Cortex of kidney (tissue), 1 donor: ENCODE measurements at places on chromosomes 5 and 9.

DNA sequence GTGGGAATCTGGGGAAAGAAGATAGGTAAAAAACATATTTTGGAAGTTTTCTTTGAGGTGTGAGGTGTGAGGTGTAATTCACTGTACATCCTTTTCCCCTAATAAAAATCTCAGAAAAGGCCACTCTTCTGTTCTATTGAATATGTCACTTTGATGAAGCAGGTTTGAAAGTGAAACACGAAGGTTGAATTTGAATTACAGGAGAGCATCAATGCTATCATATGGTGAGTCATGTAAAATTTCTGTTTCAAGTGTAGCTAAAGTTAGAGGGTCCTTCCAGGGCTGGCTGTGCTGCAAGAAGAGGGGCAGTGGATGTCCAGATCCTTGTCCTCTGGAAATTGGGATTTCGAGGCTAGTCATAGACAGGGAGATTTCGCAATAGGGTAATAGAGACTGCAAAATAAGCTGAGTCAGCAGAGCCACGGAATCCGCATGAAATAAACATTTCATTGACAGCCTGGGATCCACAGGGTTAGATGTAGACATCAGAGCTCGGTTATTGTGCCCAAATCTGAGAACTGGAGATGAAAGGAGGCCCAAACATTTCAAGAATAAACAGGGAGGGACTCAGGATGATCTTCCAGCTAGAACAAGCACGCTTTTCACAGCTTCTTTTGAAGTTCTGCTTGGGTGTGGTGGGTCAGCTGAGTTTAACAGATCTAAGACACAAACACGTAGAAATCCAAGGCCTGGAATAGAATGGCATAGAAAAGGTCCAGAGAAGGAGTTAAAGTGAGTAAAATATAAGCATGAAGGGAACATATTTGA is 194.4 kb upstream of the CDKN2B start:
- DNase-seq: no peak

GRCh38 chr9:130137641-130138081 is 34.5 kb upstream of the NCS1 start:
- DNase-seq: no peak

- no peak for DNase-seq
Measured at GRCh38 chr9:129557192-129558036, 63.5 kb downstream of the C9orf50 start.

DNA sequence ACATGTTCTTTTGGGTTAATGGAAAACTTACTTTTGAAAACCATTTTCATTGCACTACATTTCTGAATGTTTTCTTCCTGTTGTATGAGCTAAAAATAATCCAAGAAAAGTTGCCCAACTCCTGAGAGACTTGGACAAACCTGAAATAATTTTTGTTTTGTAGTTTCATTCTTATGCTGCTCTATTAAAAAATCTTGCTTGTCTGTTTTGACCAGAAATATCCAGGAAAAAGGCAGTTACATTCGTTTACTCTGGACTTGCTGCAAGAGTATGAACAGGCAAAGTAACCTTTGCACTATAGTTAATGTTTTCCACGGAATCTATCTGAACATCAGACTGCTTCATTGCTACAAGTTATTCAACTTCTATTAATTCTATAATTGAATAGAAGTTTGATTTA is 200.1 kb upstream of the DAB2 start:
- no peak for DNase-seq

DNA sequence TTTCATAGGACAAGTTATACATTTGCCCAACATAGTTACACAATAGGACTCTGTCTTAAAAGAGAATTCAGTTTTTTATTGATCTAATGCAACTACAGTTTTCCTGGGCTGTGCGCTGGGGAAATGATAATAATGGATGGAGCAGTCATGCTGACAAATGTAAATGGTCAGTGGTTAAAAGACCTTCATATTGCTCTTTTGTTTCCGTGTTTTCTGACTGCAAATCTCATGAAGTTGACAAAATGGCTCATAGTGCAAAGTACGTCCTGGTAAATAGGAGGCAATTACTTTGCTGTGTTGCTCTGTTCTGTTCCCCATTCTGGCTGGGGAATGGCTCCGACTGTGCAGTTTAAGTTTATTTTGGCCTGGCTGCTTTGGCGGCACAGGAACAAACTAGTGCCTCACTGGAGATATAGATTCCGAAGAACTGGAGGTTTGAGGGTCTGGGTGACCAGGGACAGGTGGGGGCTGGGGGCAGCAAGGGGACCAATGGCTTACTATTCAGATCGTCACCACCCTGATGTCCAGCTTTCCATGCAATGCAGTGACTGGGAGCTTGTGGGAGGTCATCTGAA is 54.3 kb downstream of the PTTG1 start:
- DNase-seq: no peak

DNA sequence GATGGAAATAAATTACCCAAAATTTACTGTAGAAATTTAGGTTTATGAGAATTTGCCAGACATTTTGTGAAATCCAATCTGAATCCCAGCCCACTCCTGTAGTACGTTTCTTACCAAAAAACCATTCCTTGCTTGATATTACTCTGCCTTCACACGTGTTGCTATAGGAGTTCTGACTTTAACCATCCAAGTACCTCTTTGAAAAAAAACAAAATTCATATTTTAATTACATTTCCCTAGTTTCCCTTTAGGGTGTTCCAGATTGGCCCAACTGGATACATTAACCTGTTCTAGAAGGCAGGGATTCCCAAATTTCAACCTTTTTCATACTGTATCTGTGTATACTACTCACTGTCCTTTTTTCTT is 1.4 kb upstream of the PJA2 start:
- no peak for DNase-seq

- no peak for DNase-seq
Measured at GRCh38 chr5:139426203-139426885, 13.0 kb downstream of the DNAJC18 start.

DNA sequence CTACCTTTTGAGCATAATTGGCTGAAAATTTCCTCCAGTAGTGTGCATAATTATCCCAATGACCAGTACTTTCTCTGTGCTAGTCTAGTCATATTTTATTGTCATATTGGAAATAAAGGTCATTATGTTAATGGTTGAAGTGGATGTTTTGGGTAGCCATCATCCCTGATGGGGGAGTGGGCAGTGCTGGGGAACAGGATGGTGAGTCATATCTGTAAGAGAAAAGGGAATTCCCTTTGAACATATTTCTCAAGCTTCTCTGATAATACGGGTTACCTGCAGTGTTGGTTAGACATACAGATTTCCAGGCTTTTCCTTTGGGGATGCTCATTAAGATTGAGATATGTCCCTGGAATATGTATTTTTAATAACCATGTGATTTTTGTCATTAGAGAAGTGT is 33.3 kb upstream of the SPATA31D4 start:
- no peak for DNase-seq

DNA sequence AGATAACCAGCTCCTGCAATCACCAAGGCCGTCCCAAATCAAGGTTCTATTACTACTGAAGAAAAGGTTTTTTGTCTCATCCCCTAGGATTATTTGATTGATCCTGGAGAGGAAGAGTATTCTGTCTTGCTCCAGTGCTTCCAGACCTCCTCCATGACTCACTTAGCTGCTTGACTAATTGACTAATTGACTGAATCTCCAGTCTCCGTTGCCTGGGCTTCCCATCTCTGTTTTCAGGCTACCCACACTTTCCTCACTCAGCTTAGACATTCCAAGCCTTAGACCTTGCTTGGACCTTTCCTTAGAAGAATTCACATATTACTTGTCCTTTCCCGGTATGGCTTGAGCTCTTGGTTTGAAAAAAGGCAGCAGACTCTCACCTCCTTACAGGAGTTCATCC is 60.6 kb downstream of the FRMD3 start:
- no peak for DNase-seq

- DNase-seq: no peak
Measured at GRCh38 chr9:123851851-123852250, 78.1 kb downstream of the DENND1A start.

DNA sequence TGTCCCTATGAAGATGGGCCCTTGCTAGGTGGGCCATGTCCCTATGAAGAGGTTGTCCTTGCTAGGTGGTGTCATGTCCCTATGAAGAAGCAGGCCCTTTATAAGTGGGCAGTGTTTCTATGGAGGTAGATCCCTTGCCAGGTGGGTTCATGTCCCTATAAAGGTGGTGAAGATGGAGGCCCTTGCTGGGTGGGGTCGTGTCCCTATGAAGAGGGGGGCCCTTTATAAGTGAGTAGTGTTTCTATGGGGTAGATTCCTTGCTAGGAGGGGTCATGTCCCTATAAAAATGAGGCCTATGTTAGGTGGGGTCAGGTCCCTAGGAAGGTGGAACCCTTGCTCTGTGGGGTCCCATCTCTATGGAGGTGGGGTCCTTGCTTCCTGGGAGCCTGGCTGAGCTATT is 283.4 kb upstream of the IRX2 start:
- no peak for DNase-seq

- no peak for DNase-seq
Measured at GRCh38 chr5:166961913-166962312, 1329.5 kb upstream of the WWC1 start.

DNA sequence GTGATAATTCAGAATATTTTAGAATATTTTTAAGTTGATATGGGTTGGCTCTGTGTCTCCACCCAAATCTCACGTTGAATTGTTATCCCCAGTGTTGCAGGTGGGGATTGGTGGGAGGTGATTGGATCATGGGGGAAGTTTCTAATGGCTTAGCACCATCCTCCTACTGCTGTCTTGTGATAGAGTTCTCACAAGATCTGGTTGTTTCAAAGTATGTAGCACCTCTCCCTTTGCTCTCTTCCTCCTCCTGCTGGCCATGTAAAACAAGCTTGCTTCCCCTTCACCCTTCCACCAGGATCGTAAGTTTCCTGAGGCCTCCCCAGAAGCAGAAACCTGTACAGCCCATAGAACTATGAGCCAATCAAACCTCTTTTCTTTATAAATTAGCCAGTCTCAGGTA is 214.6 kb upstream of the C9orf72 start:
- no peak for DNase-seq

GRCh38 chr5:164277720-164278119 is 772.3 kb downstream of the MAT2B start:
- no peak for DNase-seq

DNA sequence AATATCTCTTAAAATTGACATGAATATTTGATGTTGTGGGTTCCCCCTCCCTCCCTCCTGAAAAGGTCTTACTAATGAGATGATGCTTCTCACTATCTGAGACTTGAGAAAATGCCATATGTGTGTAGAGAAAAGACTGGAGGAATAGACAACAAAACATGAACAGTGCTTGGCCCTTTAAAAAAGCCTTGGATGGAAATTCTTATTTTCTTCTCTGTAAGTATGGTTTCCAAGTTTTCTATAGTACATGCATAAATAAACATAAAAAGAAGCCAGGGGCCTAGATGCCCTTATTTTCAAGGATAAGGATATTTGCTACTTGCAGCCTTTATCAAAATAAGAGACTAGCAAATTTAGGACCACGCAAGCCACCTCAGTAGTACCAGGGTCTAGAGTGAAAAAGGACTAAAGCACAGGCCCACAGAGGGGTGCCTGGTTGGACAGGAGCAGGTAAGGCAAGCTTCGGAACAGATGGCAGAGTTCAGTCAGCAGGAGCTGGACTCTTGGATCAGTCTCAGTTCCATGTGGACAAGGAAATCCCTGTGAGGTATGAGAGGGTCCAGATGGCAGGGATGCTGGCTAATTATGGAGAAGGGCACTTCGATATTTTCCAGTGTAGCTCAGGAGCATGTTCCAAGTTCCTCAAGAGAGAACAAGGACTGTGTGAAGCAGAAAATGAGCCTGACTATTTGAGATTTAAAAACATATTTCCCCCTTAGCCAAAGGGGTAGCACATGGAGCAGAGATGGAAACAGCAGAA is 4.6 kb upstream of the ANP32B start:
- DNase-seq: no peak
